Right renal pelvis (tissue), 4 donors: ENCODE measurements at places on chromosomes 5 and 9.

- no peak for DNase-seq
These were observed 9.3 kb upstream of the OR13F1 start for GRCh38 chr9:104494808-104495207.

GRCh38 chr9:75858497-75859092 lies 31.9 kb upstream of the PCSK5 start:
- DNase-seq: no peak

- no peak for DNase-seq
These were observed 175.5 kb upstream of the PAPPA start for GRCh38 chr9:115978091-115978490.

DNA sequence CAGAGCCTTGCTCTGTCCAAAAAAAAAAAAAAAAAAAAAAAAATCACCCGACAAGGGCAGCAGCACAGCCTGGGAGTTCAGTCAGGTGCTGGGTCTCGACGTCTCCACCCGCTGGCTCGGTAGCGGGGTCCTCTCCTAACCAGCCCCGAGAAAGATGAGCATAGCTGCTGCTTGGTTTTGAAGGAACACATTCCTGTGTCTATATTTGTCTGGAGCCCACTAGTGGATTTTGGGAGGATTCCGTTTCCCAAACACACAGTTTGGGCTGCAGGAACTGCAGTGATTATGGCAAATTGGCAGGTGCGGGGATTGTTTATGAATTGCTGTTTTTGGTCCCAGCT lies 1.2 kb downstream of the OTULINL start:
- no peak for DNase-seq
